ENCODE measurements at places on chromosomes 2 and 18.

GRCh38 chr2:212912445-212913103 lies 238.8 kb downstream of the IKZF2 start:
- no peak for DNase-seq

DNA sequence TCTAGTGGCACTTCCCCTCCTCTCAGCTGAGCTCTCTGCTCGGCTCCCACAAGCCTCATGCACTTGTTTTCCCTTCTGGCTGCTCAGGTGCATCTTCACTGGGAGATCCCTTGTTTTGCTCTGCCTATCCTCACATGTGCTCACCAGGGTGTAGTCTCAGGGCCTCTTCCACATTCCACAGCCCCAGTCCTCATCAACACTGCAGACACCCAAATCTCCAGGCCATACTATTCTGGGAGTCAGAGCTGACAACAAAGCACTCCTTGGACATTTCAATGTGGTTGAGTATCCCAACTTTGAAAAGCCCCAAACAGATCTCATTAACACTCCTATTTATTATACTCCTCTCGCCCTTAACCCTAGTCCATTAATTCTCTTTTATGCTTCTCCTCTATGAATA lies 71.3 kb downstream of the CCDC93 start:
- DNase-seq = no peak

DNA sequence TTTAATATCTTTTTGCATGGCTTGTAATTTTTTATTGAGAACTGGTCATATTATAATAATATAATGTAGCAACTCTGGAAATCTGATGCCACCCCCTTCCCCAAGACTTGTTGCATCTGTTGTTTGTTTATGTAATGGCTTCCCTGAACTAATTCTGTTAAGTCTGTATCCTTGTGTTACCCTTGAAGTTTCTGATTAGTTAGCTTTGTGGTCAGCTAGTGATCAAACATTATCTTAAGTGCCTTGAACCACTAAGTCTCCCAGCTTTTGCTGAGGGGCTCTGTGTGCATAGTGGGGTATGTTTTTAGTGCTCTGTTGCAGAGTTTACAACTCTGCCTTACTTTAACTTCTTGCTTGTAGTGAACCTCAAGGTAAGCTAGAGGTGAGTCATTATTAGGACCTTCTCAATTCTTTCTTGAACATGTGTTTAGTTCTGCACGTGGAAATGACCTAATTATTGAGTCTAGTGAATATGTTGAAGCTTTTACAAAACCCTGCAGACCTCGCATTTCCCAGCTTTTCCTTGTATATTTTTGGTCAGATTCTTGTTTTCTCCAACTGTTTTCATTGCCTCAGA lies 24.8 kb downstream of the SMCHD1 start:
- no peak for DNase-seq

- DNase-seq = no peak
These were observed 138.4 kb upstream of the ARL4C start for GRCh38 chr2:234635284-234635683.

- peak; percentile 17 for DNase-seq
These were observed 123.8 kb downstream of the AKAIN1 start for GRCh38 chr18:5073026-5073944.

DNA sequence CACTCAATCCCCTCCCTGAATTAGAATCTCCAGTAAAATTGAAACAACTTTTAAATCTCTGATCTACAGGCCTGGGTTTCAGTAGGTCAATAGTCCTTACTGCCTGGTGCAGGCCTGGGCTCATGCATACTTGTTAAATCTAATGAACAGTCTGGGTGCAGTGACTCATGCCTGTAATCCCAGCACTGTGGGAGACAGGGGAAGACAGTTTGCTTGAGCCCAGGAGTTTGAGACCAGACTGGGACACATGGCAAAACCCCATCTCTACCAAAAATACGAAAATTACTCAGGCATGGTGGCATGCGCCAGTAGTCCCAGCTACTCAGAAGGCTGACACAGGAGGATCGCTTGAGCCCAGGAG lies 94.7 kb upstream of the SP3 start:
- no peak for DNase-seq

GRCh38 chr2:26465266-26465925 lies 12.5 kb downstream of the OTOF start:
- no peak for DNase-seq

DNA sequence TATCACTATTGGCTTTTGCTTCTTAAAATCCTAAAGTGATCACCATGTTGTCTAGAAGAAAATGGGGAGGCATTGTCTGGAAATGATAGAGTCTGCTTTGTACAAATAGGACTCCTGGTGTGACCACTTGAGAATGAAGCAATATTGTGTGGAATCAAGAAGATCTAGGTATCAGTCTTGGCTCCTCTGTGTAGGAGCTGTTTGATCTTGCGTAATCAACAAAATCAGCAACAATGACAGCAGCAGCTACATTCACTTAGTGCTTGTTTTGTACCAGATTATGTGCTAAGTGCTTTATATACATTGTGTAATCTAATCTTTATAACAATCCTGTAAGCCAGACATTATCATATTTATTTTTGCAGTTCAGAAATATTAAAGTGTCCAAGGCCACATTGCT lies 17.8 kb downstream of the NCOA1 start:
- no peak for DNase-seq

- DNase-seq = no peak
These were observed 178.9 kb upstream of the FANCL start for GRCh38 chr2:58419983-58420382.

- DNase-seq = no peak
These were observed 8.6 kb upstream of the CKAP2L start for GRCh38 chr2:112772911-112773475.

GRCh38 chr18:36329684-36330434 lies 32.3 kb downstream of the FHOD3 start:
- no peak for DNase-seq

GRCh38 chr2:149064365-149064841 lies 25.9 kb downstream of the LYPD6B start:
- no peak for DNase-seq

DNA sequence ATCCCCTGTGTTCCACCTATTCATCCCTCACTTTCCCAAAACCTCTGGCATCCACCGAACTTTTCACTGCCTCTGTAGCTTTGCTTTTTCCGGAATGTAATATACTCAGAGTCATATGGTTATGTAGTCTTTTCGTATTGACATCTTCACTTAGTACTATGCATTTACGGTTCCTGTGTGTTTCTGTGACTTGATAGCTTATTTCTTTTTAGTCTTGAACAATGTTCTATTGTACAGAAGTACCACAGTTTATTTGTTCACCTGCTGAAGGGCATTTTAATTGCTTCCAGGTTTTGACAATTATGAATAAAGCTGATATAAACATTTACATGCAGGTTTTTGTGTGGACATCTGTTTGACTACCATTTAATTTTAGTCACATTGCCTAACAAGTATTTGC lies 154.7 kb upstream of the DOK6 start:
- peak; percentile 87 for DNase-seq

- DNase-seq = no peak
These were observed 55.9 kb downstream of the SMAD7 start for GRCh38 chr18:48894799-48895346.

- no peak for DNase-seq
These were observed 92.7 kb upstream of the FN1 start for GRCh38 chr2:215528555-215528954.

- DNase-seq = no peak
These were observed 41.3 kb downstream of the PDCL3 start for GRCh38 chr2:100603948-100604633.

DNA sequence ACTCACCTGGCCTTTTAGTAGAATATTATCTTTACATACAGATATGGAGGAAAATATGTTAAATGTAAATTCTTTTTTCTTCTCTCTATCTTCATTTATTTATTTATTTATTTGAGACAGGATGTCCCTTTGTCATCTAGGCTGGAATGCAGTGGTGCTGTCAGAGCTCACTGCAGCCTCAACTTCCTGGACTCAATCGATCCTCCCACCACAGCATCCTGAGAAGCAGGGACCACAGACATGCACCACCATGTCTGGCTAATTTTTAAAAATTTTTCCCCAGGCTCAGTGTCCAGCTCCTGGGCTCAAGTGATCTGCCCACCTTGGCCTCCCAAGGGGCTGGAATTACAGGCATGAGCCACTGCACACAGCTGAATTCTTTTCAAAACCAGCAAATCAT lies 20.3 kb downstream of the KYNU start:
- no peak for DNase-seq

DNA sequence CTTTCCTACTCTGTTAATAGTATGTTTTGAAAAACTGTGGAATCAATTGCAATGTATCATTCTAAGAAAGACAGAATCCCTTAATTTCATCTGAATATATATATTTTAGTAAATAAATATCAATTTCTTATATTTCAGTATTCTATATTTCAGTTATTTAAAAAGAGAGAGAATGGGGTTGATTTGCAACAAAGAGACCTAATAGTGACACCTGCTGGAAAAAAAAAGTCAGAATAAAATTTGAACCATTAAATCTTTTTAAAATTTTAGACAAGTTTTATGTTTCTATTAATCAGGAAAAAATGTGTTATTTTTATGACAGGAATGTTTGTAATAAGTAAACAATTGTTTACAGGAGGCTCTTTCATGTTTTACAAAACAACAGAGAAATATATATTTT lies 20.7 kb upstream of the CCNT2 start:
- peak; percentile 4 for DNase-seq

DNA sequence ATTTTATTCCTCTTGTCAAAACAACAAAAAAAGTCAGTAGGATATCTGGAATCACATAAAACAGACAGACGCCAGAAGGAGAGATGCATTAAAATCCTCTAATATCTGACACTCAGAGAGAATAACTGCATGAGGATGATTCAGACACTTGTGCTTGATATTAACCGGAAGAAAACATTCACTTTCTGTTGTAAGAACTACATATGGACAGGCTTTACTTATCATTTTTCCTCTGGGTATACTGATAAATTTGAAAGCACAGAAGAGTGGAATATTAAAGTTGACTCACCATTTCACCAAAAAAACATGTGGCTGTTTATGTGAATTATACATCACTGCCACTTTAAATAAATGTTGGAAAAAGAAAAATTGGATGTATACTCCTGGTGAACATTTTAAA lies 589.1 kb upstream of the CDH2 start:
- DNase-seq = no peak

- no peak for DNase-seq
These were observed 77.5 kb downstream of the CDK15 start for GRCh38 chr2:201883606-201884369.

DNA sequence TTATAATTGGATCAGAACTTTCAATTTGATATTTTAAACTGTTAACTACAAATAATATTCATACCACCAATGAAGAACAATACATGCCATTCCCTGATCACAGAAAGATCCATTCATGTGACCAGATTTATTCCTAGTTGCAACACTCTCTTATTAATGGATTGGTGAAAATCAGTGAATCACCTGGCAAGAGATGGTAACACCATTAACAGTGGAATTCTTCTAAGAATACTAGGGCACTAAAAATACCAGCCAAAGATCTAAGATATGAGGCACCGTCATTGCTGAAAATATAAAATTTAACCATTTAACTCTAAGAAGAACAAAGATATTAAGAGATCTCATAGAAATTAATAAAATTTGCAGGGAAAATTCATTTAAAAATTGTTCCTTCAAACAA lies 58.1 kb downstream of the MAP4K3 start:
- no peak for DNase-seq

- no peak for DNase-seq
These were observed 90.5 kb downstream of the LAMA3 start for GRCh38 chr18:23779696-23780303.

- DNase-seq = no peak
These were observed 89.7 kb downstream of the SEMA4F start for GRCh38 chr2:74743778-74744177.

- DNase-seq = no peak
These were observed 98.3 kb downstream of the EPB41L5 start for GRCh38 chr2:120111193-120111592.

DNA sequence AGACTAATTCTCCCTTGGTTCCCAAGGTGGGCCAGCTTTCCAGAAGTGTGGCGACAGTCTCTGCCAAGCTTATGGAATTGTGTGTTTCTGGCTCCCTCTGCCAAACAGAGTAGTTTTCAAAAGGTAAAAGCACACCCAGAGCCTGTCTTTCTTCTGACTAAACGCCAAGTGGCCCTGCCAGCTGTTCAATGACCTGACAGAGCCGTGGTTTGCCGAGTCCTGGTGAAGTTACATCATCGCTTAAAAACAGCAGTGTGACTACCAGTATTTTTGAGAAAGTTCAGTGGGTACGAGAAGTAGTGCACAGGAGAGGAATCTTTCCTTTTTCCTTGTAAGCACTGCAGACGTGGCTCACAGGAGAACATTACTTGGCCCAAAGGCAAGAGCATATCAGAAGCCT lies 1.9 kb downstream of the PER2 start:
- DNase-seq = no peak

GRCh38 chr2:112253261-112253815 lies 1.5 kb downstream of the ZC3H8 start:
- DNase-seq = no peak

GRCh38 chr18:23701017-23701416 lies 11.8 kb downstream of the LAMA3 start:
- no peak for DNase-seq

- no peak for DNase-seq
These were observed 60.6 kb downstream of the SMAD7 start for GRCh38 chr18:48889981-48890762.

GRCh38 chr2:39689272-39689841 lies 23.6 kb downstream of the TMEM178A start:
- DNase-seq = no peak

GRCh38 chr2:174678395-174678794 lies 80.8 kb upstream of the WIPF1 start:
- no peak for DNase-seq

- DNase-seq = no peak
These were observed 4.6 kb downstream of the CXCR4 start for GRCh38 chr2:136113209-136113971.

DNA sequence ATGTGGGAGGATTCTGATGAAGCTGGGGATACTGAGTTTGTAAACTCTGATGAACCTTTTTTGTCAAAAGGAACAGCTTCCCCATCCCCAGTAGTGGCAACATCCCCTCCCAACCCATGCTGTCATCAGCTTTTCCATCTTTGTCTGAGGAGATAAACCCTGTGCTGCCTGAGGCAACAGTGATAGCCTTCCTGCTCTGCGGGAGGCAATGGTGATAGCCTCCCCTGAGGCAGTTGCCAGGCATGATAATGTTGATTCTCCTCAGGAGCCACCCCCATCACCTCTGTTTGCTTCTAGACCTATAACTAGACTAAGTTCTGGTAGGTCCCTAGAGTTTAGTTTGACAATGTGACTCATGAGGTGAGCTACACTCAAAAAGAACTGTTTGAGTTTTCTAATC lies 97.5 kb downstream of the ERBB4 start:
- DNase-seq = no peak

GRCh38 chr18:79510731-79511241 lies 115.1 kb downstream of the NFATC1 start:
- no peak for DNase-seq
